ENCODE measurements at places on chromosomes 1 and 21. TPM values are rescaled to one million over a fixed set of nuclear protein-coding genes. Genes with fewer than 3 reads are reported as not detected.

The KLF17 gene
- total RNA-seq, result not detected

The LIN28A gene
- not detected for total RNA-seq

The PARS2 gene
- total RNA-seq, result 5.6 TPM

The FAM177B gene
- total RNA-seq, result not detected

The SRP9 gene
- total RNA-seq, result 196 TPM

The AQP10 gene
- not detected for total RNA-seq

The PLEKHG5 gene
- total RNA-seq, result 2.0 TPM

The GPR153 gene
- 3.1 TPM for total RNA-seq

The EDN2 gene
- not detected for total RNA-seq

The TCHHL1 gene
- not detected for total RNA-seq

The ANXA9 gene
- total RNA-seq, result not detected

The KRTAP19-1 gene
- total RNA-seq, result not detected

The IGSF3 gene
- 0.83 TPM for total RNA-seq

The FLG gene
- not detected for total RNA-seq

The CCDC190 gene
- total RNA-seq, result not detected

The VWA5B1 gene
- not detected for total RNA-seq

The FCRL4 gene
- total RNA-seq, result not detected

The BEND5 gene
- 2.3 TPM for total RNA-seq

The DENND2C gene
- 0.15 TPM for total RNA-seq

The RNF186 gene
- not detected for total RNA-seq

The KIRREL1 gene
- not detected for total RNA-seq

The CDCA8 gene
- total RNA-seq, result 42.8 TPM

The KRTAP22-2 gene
- total RNA-seq, result not detected

The DDAH1 gene
- total RNA-seq, result not detected

The SPRR2F gene
- total RNA-seq, result not detected

The MATN1 gene
- total RNA-seq, result 0.17 TPM

The ERRFI1 gene
- total RNA-seq, result 0.66 TPM

The DCDC2B gene
- not detected for total RNA-seq

The ADORA3 gene
- total RNA-seq, result 0.37 TPM

The RBM11 gene
- total RNA-seq, result 0.56 TPM

The CELA2B gene
- not detected for total RNA-seq

The FCER1A gene
- total RNA-seq, result not detected

The TRIM67 gene
- not detected for total RNA-seq

The CHD1L gene
- 56.6 TPM for total RNA-seq

The DCST2 gene
- total RNA-seq, result 0.29 TPM

The PRR9 gene
- not detected for total RNA-seq

The PPFIA4 gene
- total RNA-seq, result 6.4 TPM

The FCER1G gene
- 2.9 TPM for total RNA-seq

The SLC35D1 gene
- total RNA-seq, result 21.0 TPM

The AMIGO1 gene
- 1.1 TPM for total RNA-seq

The MAP3K7CL gene
- 5.1 TPM for total RNA-seq

The RHD gene
- not detected for total RNA-seq

The CRNN gene
- total RNA-seq, result not detected
